ENCODE measurements at places on chromosomes 2 and 18.

- no peak for DNase-seq
Observed at GRCh38 chr2:23093513-23093912, 291.5 kb upstream of the KLHL29 start.

GRCh38 chr2:81234711-81235110 lies 930.2 kb upstream of the LRRTM1 start:
- no peak for DNase-seq

DNA sequence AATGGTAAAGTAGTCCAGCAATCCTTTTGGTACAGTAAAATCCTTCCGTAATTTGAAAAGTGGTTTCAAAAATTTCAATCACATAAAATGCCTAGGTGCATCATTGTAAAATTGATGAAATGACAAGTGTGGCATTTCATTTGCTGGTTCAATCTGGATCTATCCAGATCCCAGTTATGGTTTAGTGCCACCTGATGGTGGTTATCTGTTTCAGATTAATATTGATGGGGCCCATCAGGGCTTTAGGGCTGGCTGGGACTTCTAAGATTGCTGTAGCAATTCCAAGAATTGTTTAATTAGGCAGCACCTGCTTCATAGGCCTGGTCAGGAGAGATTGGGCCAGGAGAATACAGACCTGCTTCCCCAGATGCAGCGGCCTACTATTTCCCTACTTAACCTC lies 55.5 kb upstream of the PIK3C3 start:
- DNase-seq, result no peak

GRCh38 chr2:68932402-68932801 lies 20.3 kb downstream of the GKN2 start:
- no peak for DNase-seq

DNA sequence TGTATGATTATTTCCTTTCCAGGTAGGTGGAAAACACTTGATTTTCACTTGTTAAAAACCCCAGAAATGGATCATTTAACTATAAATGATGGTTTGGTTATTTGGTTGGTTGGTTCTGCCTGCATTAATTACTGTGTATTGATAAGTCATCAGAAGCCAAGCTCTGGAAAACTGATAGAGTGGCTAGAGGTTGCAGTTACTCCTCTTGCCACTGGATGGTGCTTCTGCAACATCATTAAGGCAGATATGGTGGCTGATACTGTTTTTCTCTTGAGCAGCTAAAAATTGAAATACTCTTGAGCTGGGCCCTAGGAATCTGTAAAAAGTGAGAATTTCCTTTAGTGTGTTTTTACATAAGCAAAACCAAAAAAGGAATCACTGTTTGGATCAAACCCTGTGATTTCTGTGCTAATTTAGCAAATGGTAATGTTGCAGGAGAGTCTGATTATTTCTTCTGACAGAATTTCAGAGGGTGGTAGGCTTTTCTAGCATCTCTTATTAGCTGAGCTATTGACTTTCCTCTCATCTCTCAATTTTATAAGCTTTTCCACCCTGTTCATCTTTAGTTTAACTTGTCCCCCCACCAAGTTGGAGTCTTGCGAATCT lies 54.3 kb downstream of the RAB10 start:
- DNase-seq, result no peak

- DNase-seq, result no peak
Observed at GRCh38 chr2:46695283-46695682, 215.9 kb downstream of the TMEM247 start.

GRCh38 chr2:17470855-17471641 lies 47.2 kb downstream of the RAD51AP2 start:
- DNase-seq, result no peak

- DNase-seq, result no peak
Observed at GRCh38 chr2:223877721-223878410, 40.5 kb upstream of the AP1S3 start.

DNA sequence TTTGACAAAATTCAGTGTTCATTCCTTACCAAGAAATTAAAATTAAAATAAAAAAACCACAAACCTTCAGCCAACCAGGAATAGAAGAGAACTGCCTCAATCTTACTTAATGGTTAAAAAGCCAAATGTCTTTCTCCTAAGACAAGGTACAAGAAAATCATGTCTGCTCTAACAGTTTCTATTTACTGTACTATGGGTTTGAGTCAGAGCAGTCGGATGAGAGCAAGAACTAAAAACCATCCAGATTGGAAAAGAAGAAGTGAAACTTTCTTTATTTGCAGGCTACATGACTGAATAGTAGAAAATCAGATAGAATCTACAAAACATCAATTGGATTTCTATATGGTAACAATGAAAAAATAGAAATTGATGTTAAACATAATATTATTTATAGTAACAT lies 555.5 kb upstream of the TNP1 start:
- no peak for DNase-seq

- DNase-seq, result no peak
Observed at GRCh38 chr2:11852526-11853196, 106.2 kb downstream of the LPIN1 start.

DNA sequence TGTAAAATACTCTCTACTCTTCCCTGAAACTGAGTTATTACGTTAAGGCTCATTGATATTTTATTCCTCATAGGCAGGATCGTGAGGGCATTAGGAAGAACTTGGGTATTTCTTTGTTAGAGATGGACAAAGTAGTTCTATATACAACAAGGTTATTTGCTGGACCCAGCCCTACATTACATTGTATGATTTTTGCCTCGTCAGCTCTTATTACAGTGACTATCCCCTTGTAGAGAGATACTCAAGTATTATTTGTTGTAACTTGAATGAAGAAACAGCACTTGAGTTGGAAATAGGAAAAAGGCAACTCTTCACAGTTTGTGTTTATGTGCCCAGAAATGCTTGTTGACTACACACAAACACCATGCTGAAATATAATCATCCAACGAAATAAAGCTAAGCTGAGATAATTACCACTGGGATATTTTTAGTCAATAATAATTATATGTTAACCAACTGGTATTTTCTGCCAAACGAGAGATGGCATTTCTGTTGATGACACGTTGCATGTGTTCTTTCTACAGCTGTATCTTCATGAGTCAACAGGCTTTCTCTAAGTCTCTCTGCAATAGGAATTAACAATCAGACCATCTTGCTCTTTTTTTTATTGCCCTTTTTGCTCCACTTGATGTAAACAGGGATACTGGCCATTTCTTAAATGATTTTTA lies 947.6 kb downstream of the DPP10 start:
- no peak for DNase-seq

- DNase-seq, result no peak
Observed at GRCh38 chr2:22867973-22868372, 517.0 kb upstream of the KLHL29 start.

DNA sequence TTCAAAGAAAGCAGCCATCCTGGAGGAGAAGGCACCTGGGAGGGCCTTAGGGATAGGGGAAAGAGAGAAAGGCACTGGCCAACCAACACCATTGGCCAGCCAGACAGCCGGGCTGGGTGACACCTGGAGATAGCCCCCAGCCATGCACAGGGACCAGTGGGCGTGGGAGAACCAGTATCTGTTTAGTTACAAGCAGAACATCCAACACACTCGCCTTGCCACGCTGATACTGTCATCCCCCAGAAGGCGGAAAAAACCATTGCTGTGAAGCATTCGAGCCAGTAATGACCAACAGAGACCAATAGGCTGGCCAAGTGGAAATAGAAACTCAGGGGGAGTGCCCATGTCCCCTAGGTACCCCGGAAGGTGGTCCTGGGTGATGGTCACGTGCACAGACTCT lies 15.5 kb downstream of the ASPRV1 start:
- no peak for DNase-seq

DNA sequence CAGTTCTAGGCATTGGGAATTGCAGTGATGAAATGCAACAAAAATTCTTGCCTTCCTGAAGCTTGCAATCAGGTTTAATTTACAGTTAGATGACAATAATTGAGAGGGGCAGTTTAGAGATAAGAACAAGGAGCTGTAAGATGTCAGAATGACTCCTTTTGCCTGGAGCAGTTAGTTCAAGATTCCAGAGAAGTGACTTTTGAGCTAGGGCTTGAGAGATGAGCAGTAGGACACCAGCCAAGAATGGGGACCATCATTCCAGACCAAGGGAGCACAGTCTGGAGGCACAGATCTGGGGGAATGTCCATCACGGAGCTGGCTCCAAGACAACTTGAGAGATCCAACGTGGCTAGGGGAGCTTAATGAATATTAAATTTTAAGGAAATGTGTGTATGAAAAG lies 26.8 kb downstream of the CACNB4 start:
- no peak for DNase-seq

GRCh38 chr18:38693104-38693503 lies 1127.5 kb upstream of the CELF4 start:
- no peak for DNase-seq

GRCh38 chr18:12423393-12423792 lies 15.7 kb downstream of the PRELID3A start:
- no peak for DNase-seq
